Stimulated activated CD8-positive, alpha-beta memory T cell treated with anti-CD3 and anti-CD28 coated beads, Interleukin-15, amount 100 ng/mL, for 4 hours (primary cell): ENCODE measurements at places on chromosomes 3 and 15.

DNA sequence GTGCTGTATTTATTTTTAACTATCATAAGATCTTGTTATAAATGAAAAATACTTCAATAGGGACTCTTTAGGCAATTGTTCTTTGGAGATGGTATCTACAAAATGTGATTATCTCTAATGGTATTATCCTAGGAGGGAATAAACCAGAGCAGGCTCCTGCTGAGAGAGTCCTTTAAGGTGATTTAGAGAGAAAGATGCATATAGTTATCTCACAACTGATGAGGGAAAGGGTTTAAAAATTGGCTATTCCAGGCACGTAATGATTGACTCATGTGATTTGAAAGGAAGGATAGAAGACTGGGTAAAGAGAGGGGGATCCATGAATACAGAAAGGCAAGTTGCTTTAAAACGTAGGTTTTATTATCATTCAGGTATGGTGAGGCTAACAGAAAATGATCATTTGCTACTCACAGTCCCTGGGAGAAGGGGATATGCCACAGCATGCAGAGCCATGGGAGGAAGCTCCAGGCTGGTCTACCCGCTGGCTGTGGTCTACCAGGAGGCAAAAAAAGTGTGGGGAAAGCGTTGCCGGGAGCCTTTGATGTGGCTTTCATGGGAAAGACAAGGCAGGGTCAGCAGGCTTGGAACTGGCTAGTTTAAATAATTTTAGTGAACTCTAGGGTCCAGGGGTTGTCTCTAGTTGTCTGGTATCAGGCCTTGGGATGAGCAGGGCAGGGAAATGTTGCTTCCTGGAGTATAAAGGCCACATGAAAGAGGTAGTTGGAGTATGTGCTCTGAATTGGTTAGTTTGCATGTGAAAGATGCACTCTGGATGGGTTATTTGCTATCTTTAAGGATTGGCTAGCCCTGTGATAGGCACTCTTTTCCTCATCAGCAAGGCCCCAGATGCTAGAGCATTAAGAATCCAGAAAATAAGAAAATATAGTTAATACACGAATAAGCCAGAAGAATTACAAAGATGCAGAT lies 798.4 kb upstream of the GRM7 start:
- DNase-seq = no peak

GRCh38 chr3:158801201-158801600 lies 653 bp upstream of the MFSD1 start:
- DNase-seq = no peak

DNA sequence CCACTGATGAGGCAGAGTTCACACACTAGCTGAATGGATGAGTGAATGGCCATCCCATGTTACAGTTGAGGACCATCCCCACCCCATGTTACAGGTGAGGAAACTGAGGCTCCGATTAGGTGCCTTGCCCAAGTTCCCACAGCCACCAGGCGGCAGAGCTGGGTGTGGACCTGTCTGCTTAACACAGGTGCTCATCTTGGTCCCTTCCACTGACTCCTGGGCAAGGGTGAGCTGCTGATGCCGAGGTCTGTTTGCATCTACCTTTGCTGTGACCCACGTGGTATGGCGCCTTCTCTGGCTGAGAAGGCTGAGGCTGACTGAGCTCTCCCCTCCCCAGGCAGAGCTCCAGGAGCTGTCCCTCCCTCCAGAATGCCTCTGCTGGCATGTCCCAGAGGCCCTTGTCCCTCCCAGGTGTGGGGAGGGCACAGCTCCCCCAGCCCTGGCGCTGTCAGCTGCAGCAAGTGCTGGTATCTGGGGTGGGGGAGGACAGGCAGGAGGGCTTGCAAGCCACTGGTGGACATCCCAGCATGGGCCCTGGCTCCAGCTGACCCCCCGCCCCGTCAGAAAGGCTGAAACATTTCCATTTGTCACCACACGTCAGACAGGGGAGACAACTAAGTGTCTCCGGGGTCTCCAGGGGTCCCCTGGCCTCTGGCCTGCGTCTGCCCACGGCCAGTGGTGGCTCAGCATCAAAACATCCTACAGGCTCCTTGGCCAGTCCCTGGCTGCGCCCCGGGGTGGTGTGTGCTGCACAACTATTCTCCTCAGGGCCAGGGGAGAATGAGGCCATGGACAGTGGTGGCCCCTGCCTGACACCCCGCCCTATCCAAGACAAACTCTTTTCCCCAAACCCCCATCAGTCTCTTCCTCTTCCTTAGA lies 105.4 kb downstream of the ADCY5 start:
- no peak for DNase-seq

DNA sequence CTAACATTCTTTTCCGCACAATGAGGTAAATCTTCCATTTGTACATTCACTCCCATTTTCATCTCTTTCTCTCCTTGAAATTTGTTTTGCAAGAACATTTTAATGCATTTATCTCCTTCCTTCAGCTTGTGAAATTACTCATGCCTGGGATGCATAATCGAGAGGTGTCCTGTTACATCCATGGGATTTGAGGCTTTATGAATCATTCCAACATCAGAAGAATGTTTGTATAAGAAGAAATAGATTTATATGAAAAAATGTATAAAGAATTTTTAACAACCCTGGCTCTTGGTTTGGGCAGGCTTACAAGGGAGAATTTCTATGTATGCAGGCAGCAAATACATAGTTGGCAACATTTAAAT lies 93.2 kb upstream of the MBNL1 start:
- DNase-seq = no peak

DNA sequence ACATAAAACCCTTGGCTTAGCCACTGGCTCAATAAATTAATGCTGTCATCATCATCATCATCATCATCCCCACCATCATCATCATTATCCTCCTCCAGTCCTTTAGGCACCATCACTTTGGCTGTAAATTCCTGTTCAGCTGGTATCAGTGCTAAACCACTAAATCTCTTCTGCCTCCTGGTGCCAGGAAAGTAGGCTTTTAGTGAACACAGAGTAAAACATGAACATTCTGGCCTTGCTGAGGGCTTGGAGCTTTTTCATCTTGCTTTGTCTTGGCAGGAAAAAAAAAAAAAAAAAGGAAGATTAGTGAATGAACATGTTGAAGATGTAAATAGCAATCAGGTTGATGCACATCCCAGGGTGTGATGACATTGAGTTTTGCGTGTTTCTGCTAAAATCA lies 67.3 kb upstream of the EIF1B start:
- no peak for DNase-seq

DNA sequence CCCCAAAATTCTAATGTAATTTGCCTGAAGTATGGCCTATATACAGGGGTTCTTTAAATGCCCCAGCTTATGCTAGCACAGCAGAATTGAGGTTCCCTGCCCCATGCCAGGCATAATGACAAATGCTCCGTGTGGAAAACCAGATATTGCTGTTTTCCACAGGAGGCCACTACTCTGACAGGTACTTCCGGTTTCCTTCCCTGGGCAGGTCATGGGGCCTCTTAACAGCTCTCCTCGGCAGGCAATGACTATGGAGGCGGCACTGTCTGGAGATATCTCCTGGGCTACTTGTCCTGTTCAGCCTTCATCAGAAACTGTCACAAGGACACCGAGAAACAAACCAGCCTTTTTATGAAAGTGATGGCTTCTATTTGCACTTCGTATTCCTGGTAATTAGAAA lies 54.8 kb downstream of the SLC7A14 start:
- no peak for DNase-seq

DNA sequence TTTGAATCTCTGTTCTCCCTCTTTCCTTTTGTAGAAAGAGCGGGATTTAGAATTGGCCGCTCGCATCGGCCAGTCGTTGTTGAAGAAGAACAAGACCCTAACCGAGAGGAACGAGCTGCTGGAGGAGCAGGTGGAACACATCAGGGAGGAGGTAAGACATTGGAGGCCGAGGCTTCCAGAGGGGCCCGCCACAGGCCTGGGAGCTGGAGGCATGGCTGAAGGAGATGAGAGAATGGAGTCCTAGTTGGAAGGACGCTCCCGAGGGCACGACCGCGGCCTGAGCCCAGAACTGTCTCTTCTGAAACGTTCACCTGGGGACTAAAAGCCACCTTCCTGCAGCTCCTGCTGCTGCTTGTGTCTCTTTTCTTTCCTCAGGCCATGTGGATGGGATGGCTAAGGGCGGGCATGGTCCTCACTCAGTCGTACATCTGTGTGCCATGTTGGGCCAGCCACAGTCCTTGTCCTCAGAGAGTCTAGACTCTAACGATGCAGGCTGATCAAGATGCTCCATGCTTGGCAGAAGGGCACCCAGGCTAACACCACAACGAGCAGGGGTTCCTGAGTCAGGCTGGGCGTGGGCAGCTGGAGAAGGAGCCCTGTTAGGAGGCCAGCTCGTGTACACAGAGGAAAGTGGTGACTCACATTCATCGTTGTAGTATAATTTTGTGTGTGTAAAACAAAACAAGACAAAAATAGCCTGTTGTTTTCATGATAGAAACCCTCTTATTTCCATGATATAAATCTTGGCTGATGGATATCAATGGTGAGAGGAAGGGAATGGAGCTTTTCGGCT lies 81.1 kb downstream of the CCK start:
- DNase-seq = no peak

DNA sequence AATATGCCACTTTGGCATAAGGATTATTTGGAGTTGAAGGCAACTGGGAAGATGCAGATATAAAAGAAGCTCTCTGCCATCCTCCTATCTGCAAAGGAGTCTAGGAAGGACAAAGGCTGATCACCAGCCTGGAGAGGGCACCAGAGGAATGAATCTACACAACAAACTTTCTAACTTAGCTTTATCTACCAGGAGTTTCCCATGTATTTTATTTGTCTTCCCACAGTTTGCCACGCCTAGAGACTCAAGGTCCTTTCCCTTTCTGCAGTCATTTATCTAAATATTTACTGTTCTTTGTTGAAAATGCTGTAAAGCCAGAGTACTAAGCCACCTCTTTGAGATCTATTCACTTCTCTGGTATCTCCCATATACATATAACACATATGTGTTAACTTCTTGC lies 32.2 kb downstream of the GPR176 start:
- no peak for DNase-seq

- no peak for DNase-seq
Measured at GRCh38 chr3:74621581-74621980, 7.1 kb upstream of the CNTN3 start.

DNA sequence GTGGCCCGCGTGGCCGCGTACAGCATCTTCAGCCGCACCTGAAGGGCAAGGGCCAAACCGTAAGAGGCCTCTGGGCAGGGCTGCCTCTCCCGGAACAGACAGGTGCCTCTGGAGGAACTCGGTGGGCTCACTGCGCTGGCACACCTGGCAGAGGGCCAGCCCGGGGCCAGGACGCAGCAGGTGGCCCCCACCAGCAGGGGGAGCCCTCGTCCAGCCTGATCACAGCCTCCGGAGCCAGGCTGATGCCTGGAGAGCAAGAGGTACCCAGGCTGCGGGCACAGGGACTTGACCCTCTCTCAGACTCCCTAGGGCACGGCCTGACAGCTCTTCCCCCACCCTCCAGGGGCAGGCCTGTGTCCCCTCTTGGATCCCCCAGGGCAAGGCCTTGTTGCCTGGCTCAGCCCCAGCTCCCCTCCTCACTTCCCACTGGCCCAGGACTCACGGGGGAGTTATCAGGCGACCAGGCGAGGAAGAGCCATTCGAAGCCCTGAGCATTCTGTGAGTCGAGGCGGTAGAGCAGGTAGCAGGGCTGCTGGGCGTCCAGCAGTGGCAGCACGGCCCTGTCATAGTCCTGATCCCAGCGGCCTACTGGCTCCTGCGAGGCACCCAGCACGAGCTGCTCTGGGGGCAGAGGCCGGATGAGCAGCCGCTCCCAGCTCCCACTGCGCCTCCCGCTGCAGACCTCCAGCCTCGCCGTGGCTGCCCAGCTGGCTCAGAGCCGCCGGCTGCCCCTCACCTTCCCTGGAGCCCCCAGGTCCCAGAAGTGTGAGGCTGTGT lies 6.2 kb upstream of the TLR9 start:
- peak; percentile 73 for DNase-seq

GRCh38 chr3:99324636-99325203 lies 313.7 kb upstream of the COL8A1 start:
- DNase-seq = no peak

DNA sequence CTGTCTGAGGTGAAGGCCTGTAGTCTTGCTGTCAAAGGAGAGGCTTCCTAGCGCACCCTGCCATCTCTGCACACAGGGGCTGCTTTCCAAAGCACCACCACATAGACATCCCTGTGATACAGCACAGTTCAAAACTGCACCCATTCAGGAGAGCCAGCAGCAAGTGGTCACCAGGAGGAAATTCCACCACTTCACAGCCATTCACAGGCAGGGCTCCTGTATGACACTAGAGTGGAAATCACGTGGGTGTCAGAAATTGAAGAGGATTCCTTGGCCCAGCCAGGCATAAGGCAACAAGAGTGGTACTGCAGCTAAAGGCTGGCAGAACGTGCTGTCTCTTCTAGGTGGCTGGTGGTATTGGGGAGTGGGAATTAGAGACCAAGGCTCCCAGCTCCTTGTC lies 102.8 kb downstream of the RFTN1 start:
- DNase-seq = no peak

DNA sequence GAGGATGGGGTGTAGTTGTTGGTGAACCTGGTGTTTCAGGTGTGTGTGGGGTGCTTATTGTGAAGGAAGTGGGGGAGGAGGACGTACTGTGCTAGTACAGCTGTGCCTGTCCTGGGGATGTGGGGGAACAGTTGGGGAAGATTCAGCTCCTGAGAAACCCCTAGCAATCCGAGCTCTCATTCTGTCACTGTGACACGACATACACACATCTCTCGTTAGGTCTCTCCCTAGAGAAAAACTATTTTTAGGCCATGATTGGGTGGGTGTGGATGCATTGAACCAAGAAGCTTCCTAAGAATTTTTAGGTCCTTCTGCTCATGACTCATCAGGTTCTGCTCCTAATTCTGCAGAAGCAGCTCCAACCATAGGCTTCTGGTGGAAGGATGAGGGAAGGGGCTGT lies 54.3 kb downstream of the SLC30A4 start:
- DNase-seq = no peak

DNA sequence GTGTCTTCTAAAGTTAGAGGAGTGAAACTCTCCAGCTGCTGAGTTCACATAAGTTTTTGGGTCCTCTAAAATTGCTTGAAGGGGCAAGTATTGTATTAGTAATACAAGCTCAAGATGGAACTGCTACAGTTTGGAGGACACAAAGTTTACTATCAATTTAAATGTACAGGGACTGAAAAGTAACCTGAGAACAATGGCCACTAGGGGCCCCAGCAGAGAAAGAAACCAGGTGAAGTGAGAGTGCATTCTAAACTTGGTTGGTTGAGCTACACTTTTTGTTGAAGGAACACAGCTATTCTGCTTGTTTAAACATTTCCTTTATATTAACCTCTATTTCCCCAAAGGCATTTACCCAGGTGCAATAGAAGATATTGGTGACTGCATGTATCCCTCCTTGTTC lies 755.5 kb downstream of the GBE1 start:
- DNase-seq = no peak

- DNase-seq = no peak
Measured at GRCh38 chr15:63037976-63038720, 4.4 kb upstream of the TPM1 start.
